ENCODE measurements at places on chromosomes 7 and 10.

DNA sequence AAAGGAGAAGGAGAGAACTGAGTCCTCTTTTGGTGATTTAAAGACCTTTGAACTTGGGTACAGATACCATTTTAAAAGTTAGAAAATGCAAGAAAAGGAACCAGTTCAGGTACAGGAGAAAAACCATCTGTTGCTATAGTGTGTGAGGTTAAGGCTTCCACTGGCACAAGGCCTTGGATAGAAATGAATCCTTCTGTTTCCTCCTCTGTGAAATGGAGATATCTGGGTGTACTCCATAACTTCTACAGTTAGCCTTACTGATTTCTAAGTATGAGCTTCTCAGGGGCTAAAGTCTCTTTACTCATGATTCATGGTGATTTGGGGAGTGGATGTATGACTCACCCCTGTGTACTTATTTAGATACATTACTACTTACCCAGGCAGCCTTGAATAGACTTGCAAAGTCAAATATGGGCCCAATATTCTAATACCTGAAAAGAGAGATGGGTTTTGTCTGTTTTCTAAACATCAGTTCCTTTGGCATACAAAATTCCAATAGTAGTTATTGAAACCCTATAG, 117.2 kb upstream of the ADO start:
- DNase-seq, result no peak

- DNase-seq, result peak; percentile 5
Observed at GRCh38 chr10:52215745-52216361, 98.2 kb upstream of the DKK1 start.

DNA sequence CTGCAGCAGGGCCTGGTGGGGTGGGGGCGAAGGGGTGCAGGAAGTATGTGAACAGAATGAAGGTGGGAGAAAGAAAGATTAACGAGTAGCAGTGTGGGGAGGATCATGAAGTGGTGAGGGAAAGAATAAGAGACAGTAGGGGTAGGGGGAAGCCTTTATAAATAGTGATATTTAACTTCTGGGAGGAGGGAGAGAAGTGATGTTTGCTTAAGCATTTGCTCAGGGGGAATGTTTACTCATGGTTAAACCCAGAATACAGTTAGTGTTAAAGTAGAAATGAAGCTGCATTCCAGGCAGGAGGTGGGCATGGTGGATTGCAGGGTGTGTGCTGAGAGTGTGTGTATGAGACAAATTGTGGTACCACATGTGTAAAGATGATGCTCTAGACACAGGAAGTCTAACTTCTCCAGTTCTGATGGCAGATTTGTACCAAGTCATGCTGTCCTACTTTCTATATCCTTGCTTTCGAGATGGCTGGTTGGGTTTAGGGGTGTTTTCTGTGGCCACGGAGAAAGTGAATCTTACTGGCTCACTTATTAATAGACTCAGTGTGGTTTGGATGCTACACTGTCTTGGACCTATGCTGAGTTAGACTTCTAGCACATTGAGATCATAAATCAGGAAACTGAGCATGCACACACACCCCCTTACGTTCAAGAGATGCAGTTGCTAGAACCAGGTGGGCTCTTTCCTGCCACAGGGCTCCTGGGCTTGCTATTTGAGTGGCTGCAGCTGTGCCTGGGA, 10.6 kb upstream of the DNMBP start:
- DNase-seq, result no peak

- no peak for DNase-seq
Observed at GRCh38 chr10:18689498-18689897, 30.3 kb downstream of the ARL5B start.

DNA sequence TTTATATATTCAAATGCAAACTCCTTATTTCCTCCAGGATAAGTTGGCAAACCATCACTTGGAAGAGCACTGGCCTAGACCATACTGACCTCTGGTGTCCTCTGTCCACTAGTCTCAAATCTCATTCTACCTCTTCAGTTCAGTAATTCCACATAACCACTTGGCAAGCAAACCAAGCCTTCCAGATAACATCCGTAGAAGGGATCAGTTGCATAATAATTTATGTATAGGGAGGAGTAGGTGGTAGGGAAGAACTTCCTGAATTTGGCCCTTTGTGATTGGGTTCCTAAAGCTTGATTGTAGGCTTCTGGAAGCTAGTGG, 55.0 kb downstream of the WAC start:
- no peak for DNase-seq

DNA sequence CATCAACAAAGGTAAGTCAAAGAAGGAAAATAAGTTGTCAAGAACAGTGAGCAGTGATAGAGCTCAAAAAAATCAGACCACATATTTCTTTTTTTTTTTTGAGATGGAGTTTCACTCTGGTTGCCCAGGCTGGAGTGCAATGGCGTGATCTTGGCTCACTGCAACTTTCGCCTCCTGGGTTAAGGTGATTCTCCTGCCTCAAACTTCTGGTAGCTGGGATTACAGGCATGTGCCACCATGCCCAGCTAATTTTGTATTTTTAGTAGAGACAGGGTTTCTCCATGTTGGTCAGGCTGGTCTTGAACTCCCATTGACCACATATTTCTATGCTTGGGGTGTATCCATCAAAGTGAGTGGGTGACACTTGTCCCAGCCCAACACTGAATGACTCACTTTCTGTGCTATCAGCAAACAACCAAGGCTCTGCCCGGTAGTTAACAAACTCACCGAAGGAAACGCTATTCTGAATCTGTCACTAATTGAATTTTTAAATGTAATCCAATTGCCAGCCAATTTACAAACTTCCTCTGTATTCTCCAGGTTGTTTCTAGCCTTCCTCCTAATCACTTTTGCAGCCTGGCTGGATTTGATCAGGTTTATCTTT, 19.6 kb upstream of the SMNDC1 start:
- no peak for DNase-seq

DNA sequence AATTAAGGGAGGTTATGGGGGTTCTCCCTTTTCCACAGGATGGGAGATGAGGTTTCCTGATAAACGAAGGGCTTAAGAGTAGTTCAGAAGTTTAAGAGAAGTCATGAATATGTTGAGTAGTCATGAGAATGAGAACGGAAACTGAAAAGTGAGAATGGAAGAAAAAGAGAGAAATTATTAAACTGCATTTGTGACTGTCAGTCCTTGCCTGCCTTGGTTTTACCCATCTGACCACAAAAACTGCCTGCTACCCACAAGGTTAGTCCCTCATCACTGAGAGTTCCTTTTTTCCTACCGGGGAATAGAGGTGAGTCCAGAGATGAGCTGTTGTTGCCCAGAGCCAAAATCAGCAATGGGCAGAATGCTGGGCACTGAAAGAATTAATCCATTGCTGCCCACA, 174.1 kb upstream of the BET1 start:
- DNase-seq, result no peak

GRCh38 chr10:78920011-78920410, 148.8 kb upstream of the ZMIZ1 start:
- no peak for DNase-seq

- DNase-seq, result no peak
Observed at GRCh38 chr7:155496267-155497005, 38.5 kb downstream of the EN2 start.

DNA sequence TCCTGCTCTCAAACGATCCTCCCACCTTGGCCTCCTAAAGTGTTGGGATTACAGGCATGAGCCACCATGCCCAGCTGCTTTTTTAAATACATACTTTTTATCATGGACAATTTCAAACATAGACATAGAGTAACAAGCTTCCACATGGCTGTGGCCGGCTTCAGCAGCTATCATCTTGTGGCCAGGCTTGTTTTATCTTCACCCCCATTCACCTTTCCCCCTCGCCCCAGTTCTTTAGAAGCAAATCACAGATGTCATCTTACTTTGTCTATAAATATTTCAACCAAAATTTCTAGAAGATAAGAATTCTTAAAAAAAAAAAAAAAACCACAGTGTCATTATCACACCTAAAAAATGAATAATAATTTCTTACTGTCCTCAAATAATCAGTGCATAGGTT, 5.9 kb downstream of the FOXK1 start:
- DNase-seq, result no peak

DNA sequence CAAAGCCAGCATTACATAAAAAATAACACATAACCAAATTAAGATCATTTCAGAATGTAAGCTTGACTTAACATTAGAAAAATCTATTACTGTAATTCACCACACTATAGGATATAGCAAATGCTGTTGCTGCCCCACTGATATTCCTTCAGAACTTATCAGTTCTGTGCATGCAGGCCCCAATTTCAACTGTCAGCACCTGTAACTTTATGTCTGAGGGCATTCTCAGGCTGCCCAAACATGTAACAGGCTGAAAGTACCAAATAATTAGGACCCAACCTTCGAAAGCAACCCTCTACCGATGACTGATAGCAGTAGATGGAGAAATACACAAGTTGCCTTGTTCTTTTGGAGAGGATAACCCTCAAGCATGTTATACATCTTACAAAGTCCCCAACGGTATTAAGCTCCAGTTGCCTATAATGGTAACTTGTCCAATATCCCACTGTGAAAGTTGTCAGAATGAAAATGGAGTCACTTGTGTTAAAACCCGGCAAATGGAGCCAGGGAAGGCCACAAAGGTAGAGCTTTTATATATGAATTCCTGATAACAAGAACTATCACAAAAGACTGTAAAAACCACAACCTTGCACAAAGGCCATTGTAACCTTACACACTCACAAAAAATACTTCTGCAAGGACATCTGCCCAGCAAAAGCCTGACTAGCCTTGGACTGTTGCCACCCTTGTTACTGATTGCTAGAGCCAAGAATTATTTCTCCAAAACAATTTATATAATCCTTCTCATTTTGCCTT, 66.9 kb upstream of the ZNF746 start:
- no peak for DNase-seq
